Pulmonary artery endothelial cell (primary cell): ENCODE measurements at places on chromosomes 2 and 18. TPM values are rescaled to one million over a fixed set of nuclear protein-coding genes. Genes with fewer than 3 reads are reported as not detected.

The POU3F3 gene
- total RNA-seq = not detected in 2 replicates

The ASAP2 gene
- total RNA-seq = 44.0 and 49.9 TPM in 2 replicates

The EPG5 gene
- 11.5 and 27.7 TPM in 2 replicates for total RNA-seq

The CPLX4 gene
- total RNA-seq = not detected in 2 replicates

The OSR1 gene
- total RNA-seq = not detected in 2 replicates

The INHBB gene
- total RNA-seq = 0.25 and 1.7 TPM in 2 replicates

The PTPN4 gene
- total RNA-seq = 43.3 and 48.4 TPM in 2 replicates

The UGT1A10 gene
- not detected in 2 replicates for total RNA-seq

- no peak for DNase-seq
Measured at GRCh38 chr2:199848389-199849130, 2.4 kb downstream of the FTCDNL1 start.

GRCh38 chr18:35038881-35039491 is 2.2 kb upstream of the MAPRE2 start:
- no peak for DNase-seq

DNA sequence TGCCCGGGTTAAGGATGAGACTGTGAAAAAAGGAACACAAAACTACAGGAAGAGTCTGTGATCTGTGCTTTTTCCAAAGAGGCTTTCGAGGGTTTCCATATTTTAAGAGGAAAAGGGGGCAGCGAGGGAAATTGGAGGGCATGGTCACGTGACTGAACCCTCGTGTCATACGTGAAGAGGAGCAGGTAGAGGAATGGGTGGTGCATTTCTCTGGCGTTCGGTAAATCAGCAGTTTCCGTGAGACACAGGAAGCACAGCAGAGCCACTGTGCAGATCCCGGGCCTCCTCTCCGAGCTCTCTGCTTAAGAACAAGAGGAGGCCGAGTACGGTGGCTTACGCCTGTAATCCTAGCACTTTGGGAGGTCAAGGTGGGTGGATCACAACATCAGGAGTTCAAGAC is 219.7 kb downstream of the NDUFA10 start:
- DNase-seq = no peak

DNA sequence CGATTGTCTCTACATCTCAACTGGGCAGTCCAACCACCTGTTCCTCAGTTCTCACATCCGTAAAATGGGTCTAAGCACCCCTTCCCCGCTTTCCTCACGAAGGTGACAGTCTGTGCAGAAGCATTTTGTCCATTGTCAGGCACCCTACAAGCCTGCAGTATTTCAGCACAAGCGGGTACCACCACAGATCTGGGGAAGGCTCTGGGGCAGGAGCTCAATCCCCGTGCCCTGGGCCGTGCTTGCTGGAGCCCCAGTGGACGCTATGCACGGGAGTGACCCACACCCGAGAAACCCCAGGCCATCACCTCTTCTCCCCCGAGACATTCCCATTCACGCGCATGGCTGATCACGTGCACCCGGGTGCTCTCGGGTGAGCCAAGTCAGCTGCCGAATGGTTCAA is 137.7 kb upstream of the PXDN start:
- no peak for DNase-seq

DNA sequence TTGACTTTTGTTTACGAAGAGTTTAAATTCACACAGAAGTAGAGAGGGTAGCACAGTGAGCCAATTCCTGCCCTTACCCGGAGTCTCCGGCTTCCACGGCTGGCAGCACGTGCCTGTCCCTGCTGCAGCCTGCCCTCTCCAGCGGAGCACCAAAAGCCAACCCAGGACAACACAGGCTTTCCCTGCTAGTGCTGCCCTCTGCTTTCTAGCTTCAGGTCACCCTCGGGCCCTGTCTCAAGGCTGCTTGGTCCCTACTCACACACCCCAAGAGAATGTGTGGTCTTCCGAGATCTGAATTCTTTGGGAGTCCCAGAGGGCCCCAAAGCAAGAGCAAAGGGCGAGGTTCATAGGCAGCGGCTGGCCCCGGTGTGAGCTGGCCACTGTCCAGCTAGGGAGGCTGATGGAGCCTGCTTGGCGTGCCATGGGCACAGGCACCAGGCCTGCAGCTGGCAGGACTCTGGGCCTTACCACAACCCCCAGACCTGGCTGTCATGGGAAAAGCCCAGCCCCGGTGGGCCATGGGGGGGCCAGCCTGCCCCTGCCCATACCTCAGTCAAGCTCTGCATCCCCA is 7.0 kb upstream of the HS6ST1 start:
- no peak for DNase-seq

DNA sequence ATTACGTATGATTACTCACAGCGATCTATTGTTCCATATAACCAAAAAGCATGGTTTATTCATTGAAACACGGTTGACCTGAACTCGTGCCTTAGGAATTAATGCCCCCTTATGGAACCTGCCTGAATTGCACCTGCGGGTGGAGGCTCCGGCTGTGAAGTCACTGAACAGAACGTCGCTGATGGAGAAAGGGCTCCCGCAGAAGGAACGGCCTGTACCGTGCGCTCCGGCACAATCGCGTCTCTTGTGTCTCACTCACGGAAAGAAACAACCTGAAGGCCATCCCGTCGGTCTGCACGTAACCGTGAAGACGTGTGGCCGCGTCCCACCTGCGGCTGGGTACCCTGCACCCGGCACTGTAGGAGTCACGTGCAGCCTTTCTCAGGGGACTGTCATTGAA is 133.1 kb downstream of the NFATC1 start:
- peak; percentile 35 for DNase-seq

- DNase-seq = no peak
Measured at GRCh38 chr2:161237392-161238264, 70.6 kb upstream of the PSMD14 start.

GRCh38 chr2:46701152-46701551 is 214.5 kb downstream of the MCFD2 start:
- no peak for DNase-seq

DNA sequence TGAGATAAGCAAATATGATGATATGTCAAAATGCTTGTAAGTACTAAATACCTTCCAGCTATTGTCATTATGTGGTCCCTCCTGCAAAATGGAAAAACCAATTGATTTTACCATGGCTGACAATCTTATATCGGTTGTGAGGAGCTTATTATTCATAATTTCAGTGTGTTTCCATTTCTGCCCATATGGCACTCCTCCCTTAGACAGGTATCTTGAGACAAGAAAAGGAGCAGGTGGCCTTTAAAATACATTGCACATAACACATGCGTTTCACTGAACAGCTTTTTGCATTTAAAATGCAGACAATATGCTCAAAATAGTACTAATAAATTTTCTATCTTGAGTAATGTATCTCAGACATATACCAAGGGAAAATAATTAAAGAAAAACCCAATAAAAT is 60.2 kb upstream of the SH3RF3 start:
- DNase-seq = no peak

GRCh38 chr18:80197528-80197927 is 49.8 kb downstream of the PARD6G start:
- no peak for DNase-seq

- DNase-seq = no peak
Measured at GRCh38 chr18:29361843-29362242, 1184.9 kb upstream of the CDH2 start.

- DNase-seq = no peak
Measured at GRCh38 chr18:47993409-47993808, 63.0 kb upstream of the SMAD2 start.

DNA sequence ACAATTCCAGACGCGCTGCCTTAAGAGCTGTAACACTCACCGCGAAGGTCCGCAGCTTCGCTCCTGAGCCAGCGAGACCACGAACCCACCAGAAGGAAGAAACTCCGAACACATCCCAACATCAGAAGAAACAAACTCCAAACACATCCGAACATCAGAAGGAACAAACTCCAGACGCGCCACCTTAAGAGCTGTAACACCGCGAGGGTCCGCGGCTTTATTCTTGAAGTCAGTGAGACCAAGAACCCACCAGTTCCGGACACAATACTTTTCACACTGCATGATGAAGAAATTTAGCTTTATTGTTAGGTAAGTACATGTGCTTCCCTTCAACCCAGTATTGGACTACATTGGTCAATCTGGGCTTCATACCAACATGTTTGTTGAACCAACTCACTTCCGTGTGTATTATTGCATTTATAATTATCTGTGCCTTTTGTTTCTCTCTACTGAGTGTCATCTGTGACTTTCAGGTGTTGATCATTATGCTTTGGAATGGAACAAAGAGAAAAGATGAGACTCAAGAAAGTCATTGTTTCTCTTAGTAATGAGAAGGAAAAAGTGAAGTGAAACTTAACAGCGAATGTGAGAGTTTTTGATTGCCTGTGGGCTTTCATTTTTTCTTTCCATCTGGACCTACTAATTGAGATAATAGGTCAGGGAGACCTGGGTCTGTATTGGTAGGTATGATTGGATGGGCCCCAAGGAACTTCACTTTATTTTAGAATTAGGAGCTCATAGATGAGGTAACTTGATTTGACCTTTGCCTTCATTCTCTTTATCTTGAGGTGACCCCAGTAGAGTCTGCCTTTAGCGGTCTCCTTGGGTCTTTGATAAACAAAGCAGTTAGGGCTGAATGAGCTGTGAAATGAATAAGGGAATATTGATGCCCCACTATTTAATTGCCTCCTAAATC is 76.1 kb upstream of the CAVIN2 start:
- DNase-seq = no peak

- DNase-seq = no peak
Measured at GRCh38 chr2:233240897-233241296, 10.6 kb upstream of the ATG16L1 start.

DNA sequence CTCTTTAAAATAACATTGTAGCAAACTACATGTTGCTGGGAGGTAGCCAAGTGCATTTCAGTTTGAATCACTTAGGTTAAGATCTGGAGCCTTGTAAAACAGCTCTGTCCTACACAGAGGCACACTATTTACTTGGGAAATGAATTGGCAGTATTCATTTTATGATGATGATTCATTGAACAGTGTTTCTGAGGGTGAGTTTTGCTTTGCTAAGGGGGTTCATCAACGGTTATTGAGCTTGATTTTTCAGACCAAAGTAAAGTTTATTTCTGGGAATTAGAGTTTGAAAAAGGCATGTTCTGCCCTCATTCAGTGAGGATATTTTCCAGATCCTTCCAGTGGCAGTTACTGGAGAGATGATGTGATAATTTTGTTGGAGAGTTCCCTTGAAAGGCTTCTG is 55.6 kb downstream of the CCDC85A start:
- no peak for DNase-seq

DNA sequence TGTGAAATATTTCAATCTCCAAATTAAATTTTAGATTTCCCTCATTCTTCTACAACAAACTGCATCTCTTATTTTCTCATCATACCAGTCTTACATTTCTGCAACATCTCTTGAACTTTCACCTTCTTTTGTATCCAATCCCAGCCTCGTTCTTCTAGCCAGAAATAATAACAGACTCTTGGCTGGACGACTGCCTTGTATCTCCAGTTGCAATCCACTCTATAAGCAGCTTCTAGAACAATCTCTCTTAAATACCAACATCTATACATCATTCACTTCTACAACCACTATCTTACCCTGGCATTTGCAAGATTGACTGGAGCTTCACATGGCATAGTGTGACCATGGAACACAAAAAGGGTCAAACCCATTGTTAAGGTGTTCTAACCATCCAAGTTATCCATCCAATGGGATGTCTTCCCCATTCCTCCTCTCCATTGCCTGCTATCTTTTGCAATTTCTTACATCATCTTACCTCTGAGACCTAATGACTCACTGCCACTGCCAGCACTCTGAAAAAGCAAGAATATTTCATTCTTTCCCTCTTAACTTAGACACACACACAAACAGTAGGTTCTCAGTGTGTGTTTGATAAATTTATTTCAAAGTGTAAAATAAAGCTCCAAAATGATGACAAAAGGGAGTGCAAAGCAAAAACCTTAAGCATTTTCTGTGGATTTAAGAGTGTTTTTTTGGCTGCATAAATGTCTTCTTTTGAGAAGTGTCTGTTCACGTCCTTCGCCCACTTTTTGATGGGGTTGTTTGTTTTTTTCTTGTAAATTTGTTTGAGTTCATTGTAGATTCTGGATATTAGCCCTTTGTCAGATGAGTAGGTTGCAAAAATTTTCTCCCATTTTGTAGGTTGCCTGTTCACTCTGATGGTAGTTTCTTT is 145.6 kb downstream of the METTL4 start:
- DNase-seq = no peak

DNA sequence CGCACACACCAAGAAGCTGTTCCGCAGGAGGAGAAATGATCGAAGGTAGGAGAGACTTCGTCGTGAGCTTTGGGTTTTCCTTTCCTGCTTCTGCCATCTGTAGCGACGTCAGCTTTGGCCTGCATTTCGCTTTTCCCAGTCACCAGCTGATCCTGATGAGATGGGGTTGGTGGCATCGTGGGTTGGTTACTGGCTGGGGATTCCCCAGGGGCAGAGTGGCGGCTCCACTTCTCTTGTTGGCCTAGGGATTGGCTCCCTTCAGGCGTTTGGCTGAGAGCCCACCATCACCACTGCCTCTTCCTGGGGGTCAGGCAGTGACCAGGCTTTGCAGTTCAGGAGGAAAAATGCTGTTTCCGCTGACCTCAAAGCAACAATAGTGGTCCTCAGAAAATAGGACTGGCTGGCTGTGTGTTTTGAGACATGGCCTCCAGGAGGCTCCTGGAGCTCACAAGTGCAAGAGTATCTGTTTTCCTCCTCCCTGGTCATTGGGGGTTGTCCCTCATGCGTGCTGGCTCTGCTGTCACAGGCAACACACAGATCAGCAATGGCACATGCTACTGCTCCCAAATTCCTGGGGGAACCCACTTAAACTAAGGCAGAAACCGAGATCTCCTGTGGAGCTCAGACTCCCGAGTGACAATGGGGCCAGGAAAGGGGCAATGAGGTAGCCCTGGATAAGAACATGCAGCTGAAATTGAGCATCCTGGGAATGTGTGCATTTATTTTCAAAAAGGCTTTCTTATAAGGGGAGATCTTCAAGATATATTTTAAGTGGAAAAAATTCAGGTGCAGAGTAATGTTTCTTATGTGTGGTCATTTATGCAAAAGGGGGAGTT is 173.0 kb downstream of the CTIF start:
- no peak for DNase-seq

DNA sequence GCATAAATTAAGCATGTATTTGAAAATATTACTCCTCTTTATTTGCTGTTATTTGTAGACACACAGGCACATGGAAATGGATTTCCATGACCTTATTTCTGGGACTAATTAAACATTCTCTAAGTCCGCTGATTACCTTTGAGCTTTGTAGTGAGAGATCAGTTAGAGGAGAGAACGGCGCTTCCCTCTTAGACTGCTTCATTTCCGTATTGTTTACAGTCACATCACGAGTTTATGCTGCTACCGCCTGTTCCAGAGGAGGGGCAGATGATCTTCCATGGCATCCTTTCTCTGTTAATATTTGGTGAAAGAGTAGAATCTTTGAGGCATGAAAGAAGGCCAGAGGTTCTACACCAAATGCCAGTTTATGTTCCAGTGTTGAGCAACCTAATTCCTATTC is 404.4 kb downstream of the TRIB2 start:
- DNase-seq = no peak
